ENCODE measurements at places on chromosomes 11 and 22.

GRCh38 chr11:68164437-68164836 is 43.2 kb upstream of the CHKA start:
- no peak for DNase-seq

DNA sequence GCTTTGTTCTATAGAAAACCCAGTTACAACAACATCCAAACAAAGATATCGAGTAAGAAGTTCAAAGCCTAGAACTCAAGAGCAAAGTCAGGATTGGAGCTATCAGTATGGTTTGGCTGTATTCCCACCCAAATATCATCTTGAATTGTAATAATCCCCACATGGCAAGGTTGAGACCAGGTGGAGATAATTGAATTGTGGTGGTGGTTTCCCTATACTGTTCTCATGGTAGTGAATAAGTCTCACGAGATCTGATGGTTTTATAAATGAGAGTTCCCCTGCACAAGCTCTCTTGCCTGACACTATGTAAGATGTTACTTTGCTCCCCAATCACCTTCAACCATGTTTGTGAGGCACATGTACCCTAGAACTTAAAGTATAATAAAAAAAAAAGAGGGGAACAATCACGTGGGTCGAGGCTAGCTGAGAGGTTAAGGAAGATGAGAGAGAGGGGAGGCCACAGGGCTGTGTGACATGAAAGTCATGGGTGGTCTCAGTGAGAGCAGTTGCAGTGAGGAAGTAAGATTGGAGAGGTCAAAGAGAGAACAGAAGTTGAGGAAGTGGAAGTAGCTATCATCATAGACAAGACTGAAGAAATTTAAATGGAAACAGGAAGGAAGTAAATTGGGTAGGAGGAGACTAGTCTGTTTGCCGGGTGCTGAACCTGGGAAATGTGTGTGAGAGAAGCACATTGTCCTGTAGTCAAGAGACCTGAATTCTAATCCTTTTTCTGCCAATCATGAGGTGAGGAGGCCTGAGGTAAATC is 80.1 kb upstream of the CD44 start:
- DNase-seq, result no peak

DNA sequence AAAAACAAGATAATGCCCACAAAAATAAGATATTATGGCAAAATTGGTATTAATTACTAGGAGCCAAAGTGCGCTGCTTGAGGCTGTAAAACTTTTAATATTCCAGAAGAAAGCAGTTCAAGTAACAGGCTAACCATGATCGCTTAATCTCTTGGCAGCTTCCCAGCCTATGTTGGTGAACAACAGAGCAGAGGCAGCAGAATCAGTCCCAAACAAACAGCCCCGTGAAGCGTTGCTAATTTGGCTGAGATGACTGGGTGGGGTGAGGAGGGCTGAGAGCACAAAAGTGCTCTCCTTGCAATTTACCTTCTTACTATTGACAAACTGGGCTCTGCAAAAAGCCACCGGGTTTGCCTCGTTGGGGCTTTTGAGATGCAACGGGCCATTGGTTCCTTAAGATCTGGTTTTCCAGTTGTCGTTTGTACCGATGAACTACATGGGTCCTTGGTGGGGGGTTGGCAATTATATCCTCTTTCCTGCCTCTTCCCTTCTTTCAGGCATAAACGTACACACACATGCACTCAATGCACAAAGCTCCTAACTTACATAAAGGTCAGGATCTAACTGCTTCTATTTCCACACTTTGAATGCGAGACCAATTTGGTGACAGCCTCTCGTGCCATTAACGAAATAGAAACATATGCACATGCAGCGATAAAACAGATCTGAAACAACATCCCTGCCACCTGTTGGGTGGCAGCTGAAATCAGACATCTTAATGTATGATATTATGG is 407.6 kb upstream of the CADM1 start:
- DNase-seq, result no peak

DNA sequence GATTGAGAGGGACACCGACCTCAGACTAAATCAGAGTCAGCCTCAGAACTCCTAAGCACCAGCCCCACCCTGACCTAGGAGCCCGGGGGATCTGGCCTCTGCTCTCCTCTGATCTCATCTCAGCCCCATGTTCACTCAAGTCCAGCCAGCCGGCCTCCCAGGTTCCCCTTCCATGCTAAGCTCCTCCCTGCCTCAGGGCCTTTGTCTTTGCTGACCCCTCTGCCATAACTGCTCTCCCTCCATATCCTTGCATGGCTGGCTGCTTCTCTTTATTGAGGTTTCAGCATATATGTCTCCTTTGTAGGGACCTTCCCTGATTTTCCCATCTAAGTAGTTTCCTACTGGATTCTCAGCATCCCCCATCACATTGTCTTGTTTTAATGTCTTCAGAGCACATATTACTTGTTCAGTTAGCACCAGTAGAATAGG is 780 bp upstream of the SLC15A3 start:
- DNase-seq, result no peak

- no peak for DNase-seq
These were observed 4.6 kb upstream of the MAPK11 start for GRCh38 chr22:50274771-50275170.

DNA sequence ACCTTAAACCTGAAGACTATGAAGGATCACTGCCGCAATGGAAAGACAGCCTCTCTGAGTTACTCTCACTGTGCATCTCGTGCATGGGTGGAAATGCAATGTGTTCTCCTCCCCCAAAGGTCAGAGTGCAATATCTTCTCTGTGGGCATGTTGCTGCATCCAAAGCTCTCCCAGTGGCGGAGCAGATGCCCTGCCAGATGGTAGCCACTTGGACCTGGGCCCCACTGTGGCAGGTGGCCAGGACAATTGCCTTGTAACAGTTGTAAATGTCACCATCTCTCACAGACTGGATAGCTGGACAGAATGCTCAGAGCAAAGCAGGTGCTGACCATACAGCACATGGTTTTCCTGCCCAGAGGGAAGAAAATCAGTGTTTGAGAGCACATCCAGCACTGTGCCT is 542.0 kb downstream of the FAM181B start:
- no peak for DNase-seq

- no peak for DNase-seq
These were observed 50.2 kb downstream of the LIF start for GRCh38 chr22:30196141-30196879.

DNA sequence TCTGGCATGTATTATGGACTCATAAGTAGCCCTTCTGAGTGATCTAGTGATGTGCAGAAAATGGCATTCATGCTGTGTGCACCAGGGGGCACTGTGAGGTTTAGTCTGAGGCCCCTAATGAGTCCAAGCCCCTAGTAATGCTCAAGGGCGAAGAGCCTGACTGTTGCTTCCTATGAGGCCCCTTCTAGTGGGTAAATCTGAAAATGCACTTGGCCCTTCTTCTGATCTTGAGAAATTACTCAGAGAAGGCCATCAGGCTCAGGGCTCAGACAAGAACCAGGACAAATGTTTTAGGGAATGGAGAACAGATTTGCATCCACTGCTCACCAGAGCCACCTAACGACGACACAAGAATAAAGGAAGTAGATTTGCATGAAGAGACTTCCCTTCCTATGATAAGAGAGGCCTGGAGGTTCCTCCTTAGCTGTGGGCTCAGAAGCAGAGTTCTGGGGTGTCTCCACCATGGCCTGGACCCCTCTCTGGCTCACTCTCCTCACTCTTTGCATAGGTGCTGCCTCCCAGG is 75.8 kb downstream of the GGTLC2 start:
- peak; percentile 18 for DNase-seq

DNA sequence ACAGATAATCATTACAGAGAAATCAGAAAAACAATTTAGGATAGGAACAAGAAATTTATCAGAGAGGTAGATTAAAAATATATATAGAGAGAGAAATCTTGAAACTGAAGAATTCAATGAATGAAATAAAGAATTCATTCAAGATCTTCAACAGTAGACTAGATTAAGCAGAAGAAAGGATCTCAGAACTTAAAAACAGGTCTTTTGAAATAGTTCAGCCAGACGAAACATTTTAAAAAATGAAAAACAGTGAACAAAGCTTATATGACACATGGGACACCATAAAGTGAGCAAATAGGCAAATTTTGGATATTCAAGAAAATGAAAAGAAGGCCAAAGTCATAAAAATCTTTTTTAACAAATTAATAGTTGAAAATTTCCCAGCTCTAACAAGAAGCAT is 138.8 kb downstream of the CASP12 start:
- no peak for DNase-seq

GRCh38 chr11:60634126-60634525 is 65.3 kb upstream of the MS4A8 start:
- DNase-seq, result no peak

DNA sequence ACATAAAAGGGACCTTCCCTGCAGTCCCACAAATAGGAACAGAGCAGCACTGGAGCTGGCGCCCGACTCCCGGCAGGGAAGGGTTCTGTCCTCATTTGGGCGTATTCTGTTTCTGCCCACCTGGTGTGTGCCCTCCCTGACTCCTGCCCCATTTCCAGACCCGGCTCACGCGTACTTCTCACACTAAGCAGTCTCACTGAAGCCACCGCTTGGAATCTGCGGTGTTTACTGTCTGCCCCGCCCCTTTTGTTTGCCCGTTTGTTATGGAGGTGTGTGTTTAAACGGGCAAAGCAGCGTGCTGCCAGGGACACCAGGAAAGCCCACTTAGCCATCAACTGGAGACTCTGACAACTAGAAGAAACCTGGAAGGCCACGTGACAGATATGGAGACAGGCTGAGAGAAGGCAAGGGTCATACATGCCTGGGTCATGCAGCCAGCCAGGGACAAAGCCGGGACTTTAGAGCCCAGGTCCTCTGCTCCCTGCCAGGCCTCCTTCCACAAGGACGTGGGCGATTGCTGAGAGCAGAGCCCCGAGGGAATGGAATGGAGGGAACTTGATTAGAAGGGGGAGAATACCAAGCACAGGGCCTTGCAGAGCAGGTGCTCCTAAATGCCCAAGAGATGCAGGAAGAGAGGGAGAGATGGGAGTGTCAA is 8.7 kb upstream of the EFCAB6 start:
- no peak for DNase-seq

DNA sequence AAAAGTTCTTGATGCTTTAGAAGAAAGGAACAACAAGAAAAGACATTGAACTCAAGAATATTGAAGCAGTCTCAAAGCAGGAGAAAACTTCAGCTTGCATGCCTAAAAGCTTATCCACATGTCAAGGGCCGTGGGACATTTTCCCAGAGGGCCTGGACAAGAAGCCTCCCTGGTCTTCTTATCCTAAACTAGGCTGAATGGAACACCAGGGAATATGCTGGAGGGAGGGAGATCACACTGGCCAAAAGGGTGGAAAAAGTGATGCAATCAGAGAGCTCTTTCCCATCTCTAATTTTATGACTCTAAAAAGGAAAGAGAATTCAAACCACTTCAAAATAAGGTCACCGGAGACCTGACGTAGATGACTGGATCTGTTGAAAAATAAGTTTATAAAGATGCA is 107.2 kb downstream of the MPPED2 start:
- DNase-seq, result no peak

DNA sequence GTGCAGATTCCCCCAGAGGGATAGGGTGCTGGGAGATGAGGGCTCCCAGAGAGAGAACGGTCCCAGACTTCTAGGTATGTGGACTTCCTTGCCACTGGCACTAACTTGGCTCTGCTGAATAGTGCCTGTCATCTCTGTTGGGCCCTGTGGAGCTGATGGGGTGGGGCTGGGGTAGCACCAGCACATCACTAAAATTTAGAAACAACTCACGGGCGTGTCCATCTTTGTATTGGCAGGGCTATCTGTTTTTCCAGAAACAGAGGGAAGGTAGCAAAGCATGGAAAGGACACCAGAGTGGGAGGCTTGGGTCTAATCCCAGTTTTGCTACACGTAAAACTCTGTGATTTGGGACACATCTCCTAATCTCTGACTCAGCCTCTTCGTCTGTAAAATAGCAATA is 25.8 kb downstream of the SWAP70 start:
- DNase-seq, result no peak

GRCh38 chr11:121048464-121049233 is 24.7 kb downstream of the TBCEL start:
- no peak for DNase-seq

DNA sequence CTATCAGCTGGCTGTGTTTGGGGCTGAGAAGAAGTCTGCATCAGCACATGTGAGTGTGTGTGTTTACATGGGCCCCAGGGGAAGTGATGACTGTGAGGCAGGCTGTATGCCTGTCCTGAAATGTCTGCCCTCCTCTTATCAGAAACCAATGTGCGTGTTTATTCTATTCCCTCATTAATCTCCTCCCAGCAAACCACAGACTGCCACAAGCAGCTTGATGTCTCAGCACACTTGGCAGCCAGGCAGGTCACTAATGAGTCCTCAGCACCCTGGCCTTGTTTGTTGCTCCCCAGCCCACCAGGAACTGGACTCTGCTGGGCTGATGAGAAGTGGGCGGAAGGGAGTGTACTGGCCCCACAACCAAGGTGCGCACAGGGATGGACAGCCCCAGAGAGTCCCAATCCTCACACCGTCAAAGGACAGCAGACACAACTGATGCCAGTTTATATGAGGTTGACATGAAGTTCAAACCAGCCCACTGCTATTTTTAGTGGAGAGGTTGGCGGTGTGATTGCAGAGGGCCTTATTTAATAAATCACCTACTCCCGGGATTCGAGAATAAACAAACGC is 225.8 kb downstream of the ETS1 start:
- no peak for DNase-seq

DNA sequence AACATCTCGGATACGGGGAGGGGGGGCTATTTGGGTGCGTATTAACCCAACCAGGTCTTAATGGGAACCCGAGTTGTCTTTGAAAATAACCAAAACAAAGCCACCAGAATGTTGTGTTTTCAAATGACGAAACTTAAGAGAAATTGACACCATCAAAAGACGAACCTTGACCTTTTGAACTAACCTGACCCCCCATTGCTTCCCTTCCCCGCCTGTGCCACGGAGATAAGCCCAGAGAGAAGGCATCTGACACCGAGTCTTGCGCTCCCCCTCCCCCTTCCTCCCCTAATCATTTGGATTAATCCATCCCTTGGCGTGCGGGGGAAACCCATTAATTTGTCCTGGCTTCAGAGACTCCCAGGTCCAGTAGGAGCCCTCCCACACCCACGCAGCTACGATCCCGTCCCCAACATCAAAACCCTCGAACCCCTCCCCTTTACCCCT is 4.5 kb upstream of the GCAT start:
- no peak for DNase-seq

DNA sequence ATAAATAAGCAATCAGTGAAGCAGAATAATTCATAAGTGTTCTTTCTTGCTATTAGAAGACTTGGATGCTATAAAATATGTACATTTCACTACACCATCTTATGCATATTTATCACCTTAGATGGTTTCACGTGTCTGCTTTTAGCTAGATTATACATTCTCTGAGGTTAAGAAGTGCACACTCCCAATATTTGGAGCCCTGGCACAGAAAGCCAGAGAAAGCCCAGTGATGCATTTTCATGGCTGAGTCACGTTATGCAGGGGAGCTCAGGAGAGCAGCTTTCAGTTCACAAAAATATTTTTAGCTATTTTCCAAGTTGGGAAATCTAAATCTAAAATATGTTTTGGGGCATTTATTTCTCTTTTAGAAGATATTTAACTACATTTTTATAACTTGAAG is 5.1 kb upstream of the TP53AIP1 start:
- DNase-seq, result no peak

DNA sequence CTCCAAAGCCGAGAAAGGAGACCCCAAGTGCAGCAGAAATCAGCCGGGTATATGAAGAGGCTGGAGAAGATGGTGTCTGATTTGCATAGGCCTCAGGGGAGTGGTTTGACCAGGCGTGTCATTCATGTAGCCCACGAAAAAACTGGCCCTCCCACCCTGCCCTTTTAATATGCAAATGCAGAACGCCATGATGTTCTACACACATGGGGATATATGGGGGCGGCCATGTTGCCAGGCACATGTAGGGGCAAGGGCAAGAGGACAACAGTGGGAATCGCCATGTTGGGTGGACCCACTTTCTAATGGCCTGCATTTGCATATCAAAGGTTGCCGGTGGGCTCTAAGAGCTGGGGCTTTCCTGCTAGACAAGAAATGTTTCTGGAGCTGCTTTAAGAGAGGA is 86.4 kb downstream of the ISX start:
- no peak for DNase-seq

All from stimulated activated CD8-positive, alpha-beta memory T cell treated with anti-CD3 and anti-CD28 coated beads, Interleukin-2, amount 100 ng/mL, for 1 hour (primary cell).